Bronchus fibroblast of lung (primary cell): ENCODE measurements at places on chromosomes 16 and 17. TPM values are rescaled to one million over a fixed set of nuclear protein-coding genes. Genes with fewer than 3 reads are reported as not detected.

The GAST gene
- not detected in 2 replicates for total RNA-seq

The NPB gene
- 1.3 TPM in 2 replicates for total RNA-seq

The TEX14 gene
- not detected in 2 replicates for total RNA-seq

The C16orf54 gene
- total RNA-seq = not detected in 2 replicates

The KRT24 gene
- not detected in 2 replicates for total RNA-seq

The CCDC40 gene
- 1.0 and 2.0 TPM in 2 replicates for total RNA-seq

The TP53I13 gene
- 61.1 and 67.2 TPM in 2 replicates for total RNA-seq
